Trophoblast cell (in vitro differentiated cells and primary cell): ENCODE measurements at places on chromosomes 5 and 9.

- peak; percentile 73 for DNase-seq
These were observed 55.2 kb downstream of the NMUR2 start for GRCh38 chr5:152349683-152350526.

- no peak for DNase-seq
These were observed 123.3 kb upstream of the DPYSL3 start for GRCh38 chr5:147633173-147633572.

DNA sequence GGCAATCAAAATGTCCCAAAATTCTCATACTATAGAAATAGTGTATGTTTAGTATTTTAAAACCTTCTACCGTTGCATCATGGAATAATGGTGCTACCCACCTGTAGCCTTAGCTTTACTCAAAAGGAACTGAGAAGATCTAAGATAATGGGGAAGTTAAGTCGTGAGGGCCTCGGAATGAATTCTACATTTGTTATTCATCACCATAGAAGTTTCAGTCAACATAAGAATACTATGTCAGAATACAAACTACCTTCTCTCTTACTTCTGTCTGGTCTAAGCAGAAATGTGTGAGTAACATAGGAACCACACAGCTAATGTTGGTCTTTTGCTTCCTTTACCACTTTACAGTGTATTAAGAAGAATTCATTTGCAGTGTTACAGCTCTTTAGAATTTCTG is 43.2 kb downstream of the RFK start:
- DNase-seq: peak; percentile 89

GRCh38 chr9:16421532-16421931 is 448.9 kb downstream of the BNC2 start:
- peak; percentile 26 for DNase-seq

DNA sequence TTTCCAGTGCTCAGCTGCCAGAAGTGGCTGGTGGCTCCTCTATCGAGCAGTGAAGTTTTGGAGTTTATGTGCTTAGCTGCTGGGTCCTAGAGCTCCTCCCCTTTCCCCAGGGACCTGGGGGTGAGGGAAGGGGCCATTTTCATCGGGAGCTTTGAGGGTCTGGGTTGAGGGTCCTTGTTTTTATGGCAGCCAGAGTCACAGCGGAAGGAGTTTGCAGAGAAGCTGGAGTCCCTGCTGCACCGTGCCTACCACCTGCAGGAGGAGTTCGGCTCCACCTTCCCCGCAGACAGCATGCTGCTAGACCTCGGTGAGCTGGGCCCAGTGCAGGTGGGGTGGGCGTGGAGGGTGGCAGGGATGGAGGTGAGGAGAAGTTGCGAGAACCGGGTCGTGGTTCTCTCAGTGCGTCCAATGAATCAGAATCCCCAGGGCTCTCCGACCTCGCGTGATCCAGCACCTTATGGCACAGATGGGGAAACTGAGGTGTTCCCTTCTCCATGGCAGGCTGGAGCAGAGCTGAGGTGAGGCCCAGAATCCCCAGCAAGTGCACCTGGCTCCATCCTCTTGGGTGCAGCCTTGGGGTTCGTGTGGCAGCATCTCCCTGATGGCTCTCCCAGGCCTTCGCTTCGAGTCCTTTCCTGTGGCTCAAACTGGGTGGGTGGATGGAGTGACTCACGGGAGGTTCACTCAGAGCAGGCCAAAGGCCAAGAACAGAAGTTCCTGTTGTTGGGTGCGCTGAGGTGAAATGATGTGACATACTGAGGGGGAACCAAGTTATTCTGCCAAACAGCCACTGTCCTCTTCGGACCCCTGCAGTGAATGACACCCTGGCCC is 21.7 kb upstream of the DOLPP1 start:
- DNase-seq: no peak

- DNase-seq: no peak
These were observed 471.0 kb upstream of the MEF2C start for GRCh38 chr5:89353837-89354551.

GRCh38 chr5:172410160-172410559 is 44.2 kb downstream of the SH3PXD2B start:
- no peak for DNase-seq

GRCh38 chr5:87877023-87877422 is 391.6 kb downstream of the TMEM161B start:
- no peak for DNase-seq

DNA sequence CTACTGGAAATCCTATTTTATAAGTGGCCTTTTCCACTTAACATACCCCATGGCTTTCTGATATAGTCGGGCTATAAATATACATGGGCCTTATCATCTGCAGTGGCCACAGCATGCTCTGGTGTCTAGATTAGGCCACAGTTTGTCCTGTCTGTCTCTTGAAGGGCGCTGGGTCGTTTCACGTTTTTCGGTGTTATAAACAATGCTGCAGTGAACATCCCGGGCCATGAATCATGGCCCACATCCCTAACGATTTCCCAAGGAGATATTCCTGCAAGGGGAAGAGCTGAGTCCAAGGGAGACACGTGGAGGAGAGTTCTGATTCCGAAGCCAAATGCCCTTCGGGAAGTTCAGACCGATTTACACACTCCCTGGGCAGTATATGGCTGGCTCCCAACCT is 8.4 kb downstream of the PLPP7 start:
- no peak for DNase-seq

DNA sequence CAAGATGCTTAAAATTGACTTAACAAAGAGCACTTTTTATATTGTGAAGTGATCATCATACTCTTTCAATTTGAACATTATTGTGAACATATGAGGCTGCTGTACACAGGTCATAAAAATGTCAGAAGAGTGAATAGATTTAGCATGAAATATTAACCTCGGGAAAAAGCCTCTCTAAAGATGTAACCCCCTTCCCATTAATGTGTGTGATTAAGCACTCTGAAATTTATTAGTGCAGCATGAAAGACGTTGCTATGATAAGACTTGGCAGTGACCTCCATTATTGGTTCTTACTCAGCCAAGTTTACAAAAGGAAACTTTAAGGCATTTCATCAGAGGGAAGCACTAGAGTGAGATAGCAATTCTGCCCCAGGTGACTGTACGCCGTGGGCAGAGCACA is 326.5 kb downstream of the NTRK2 start:
- DNase-seq: no peak

- no peak for DNase-seq
These were observed 113.4 kb downstream of the LHX2 start for GRCh38 chr9:124124729-124125650.

- no peak for DNase-seq
These were observed 10.7 kb upstream of the CERCAM start for GRCh38 chr9:128409978-128410377.

GRCh38 chr5:1292846-1293415 is 1.9 kb downstream of the TERT start:
- no peak for DNase-seq

DNA sequence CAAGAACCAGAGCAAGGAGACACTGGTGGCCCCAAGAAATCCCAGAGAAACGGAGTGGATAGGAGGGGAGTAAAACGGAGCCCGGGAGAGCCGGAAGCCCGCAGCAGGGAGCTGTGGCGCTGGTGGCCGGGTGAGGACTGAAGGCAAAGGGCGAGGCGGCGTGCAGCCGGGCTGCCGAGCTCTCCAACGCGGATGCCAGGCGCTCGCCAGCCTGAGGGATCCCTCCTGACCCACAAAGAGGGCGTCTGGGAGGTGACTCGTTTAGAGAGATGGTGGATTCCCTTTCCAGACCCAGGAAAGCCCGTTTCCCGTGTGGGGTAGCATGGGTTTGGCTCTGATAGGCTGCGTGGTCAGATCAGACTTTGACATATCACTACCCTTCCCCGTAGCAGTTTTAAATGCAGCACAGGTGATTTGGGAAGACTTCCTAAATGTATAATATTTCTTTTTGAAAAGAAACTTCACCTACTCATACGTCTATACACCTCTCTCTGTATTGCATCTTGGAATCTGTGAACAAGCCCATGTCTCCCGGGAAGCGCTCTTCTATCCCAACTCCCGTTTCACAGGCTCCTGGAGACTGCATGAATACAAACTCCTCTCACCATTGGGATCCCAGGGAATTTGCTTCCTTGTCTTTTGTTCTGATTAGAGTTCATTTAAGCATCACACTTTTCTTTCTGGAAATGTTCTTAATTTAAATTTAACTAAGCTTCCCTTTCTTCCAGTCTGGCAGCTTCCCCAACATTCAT is 158.1 kb downstream of the C9orf152 start:
- DNase-seq: peak; percentile 60

GRCh38 chr9:132228062-132228461 is 66.2 kb downstream of the NTNG2 start:
- no peak for DNase-seq

- DNase-seq: no peak
These were observed 12.1 kb upstream of the C5orf63 start for GRCh38 chr5:127085371-127085770.

GRCh38 chr5:39080597-39081204 is 6.5 kb upstream of the RICTOR start:
- peak; percentile 86 for DNase-seq

GRCh38 chr5:159051421-159052282 is 48.1 kb downstream of the EBF1 start:
- no peak for DNase-seq

DNA sequence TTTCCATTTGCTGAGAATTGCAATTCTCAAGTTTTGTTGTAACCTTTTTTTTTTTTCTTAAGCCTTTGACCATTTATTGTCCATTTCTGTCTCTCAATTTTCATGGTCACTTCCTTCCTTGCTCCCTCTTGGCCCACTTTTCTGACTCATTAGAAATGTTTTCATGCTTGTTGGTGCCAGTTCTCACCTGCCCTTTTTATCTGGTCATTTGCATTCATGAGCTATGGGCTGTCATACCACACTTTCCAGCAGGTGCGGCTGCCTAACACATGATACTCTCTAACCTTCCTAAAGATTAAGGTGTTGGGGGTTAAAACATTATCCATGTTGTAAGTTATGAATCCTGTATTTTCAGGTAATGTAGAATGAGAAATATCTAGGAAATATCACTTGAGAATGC is 150.5 kb upstream of the TLX3 start:
- DNase-seq: no peak

DNA sequence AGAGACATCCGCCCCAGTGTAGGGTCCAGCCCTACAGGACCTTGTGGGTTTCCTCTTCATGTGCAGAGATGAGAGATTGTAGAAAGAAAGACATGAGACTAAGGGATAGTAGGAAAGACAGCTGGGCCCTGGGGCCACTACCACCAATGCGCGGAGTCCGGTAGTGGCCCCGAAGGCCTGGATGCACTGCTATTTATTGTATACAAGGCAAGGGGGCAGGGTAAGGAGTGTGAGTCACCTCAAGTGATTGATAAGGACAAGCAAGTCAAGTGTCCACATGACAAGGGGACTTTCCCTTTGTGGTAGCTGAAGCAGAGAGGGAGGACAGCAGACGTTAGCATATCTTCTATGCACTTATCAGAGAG is 6.2 kb upstream of the TMEM141 start:
- no peak for DNase-seq

GRCh38 chr5:155850370-155850769 is 476.6 kb upstream of the SGCD start:
- no peak for DNase-seq

GRCh38 chr9:19148187-19148586 is 20.9 kb upstream of the PLIN2 start:
- no peak for DNase-seq

DNA sequence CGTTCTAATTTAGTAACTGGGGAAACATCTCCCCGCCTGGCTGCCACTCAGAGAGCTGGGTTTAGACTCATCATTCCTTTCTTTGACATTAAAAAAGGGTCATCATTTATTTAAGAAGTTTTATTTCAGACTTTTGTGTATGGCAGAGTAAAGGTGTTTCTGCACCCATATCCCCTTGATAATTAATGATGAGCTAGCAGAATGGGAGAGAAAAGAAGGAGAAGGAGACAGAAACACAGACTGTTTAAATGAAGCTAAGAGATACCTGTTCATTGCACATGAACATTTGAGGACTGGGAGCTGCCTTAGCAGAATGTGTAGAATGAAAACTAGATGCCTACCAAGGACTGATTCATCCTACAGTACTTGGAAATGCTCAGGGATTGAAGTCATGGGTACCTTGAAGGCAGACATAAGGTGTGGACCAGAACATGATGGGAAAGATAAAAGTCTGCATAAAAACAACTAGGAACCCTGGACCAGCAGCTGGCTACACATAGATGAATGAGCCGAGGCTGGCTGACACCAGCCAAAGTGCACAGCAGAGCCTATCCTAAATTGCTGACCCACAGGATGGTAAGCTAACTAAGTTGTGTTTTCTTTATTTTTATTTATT is 48.3 kb upstream of the SPATA31C2 start:
- DNase-seq: peak; percentile 7

DNA sequence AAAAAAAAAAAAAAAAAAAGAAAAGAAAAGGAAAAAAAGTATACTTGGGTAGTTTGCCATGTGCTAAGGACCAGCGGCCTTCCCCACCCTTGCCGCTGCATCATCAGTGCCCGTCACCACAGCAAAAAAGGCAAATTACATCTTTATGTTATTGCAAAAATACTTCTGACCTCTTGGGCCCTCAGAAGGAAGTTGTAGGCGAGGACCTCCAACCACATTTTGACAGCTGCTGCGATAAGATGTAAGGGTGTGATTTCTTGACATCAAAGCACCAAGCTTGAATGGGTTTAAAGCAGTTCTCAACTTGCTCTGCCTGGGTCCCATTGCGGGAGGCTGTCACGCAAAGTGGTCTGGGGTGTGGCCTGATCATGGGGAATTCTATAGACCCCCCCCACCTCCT is 39.2 kb downstream of the DMRT1 start:
- DNase-seq: no peak

- DNase-seq: no peak
These were observed 87.1 kb upstream of the COL5A1 start for GRCh38 chr9:134554373-134555093.

- DNase-seq: no peak
These were observed 455.3 kb upstream of the PTGER4 start for GRCh38 chr5:40224421-40224820.

DNA sequence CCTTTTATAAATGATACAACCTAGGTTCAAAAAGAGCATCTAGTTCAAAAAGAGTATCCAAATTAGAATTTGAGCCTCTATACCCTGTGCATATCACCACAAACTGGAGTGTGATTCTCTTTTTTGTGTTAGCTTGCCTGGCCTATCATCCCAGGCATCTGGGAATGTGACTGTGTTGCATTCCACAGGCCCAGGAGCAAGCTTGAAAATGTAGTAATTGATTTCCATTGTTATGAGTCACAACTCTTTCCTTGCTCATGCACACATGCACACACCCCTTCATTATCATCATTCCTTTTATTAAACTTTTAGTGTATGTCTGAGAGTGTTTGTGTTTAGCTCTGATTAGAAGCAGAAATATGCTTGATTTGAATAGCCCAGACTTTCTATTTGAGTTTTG is 75.2 kb downstream of the FCHO2 start:
- DNase-seq: peak; percentile 95

DNA sequence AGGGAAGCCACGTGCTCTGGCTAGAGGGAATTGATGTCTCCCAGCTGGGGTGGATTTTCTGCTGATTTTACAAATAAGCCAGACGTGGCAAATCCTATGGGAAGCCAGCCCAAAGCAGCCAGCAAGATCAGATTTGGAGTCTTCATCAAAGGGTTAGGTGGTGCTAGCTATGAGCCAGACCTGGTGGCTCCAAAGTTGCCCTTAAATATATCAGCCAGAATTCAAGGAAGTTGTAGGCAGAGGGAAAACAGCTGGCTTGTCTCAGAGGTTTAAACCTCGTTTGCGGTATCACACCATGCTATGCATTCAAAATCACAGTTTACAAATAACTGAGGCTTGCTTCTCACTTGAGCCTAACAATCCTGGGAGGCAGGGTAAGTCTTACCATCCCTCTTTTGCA is 313.2 kb downstream of the MLLT3 start:
- DNase-seq: no peak
